ENCODE measurements at places on chromosomes 5 and 9. TPM values are rescaled to one million over a fixed set of nuclear protein-coding genes. Genes with fewer than 3 reads are reported as not detected.

- DNase-seq, result no peak
Measured at GRCh38 chr5:159290741-159291140, 27.7 kb downstream of the UBLCP1 start.

DNA sequence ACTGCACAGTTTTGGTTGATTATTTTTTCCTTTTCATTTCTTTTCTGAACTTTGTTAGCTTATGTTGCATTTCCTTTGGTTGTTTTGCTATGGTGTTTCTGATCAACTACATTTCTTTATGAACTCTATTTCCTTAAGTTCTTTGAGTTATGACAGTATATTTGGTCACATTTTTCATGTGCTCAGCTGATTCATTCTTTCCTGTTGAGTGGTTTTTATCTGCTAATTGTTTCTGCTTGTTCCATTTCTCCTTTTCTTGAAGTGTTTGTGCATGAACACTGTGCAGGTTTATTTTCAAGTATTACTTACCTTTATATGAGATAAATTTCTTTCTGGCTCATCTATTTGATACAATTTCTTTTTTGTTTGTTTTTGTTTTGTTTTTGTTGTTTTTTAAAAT is 50.9 kb upstream of the MACIR start:
- no peak for DNase-seq

DNA sequence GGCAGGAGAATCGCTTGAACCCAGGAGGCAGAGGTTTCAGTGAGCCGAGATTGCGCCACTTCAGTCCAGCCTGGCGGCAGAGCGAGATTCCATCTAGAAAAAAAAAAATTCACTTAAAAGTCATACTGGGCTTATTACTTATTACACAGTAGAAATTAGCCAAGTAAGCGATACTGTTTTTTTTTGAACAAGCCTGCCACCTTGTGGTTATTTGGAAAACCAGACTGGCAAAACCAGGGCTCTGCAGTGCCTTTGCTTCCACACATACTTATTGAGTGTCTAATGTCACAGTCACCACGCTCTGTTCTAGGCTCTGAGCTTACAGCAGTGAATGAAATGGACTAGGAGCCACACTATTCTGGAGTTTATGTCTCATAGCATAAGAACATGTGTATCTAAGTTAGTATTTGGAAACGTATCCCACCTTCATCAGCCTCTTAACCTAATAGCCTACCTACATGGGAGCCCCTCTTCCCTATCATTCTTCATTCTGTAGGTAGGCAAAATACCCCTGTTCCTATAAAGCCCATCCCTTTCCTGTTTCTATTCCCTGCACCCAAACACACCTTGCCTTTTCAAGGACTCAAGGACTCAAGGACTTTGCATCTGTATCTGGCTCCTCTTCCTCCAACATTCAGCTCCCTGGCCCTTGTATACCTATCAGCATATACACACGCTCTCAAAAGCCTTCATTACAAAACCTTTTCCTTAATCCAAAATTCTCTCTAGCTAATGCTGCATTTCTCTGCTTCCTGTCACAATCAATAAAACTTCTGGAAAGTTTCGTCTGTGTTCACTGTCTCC is 13.9 kb upstream of the BASP1 start:
- DNase-seq, result peak; percentile 59

Gene SV2C
- polyA plus RNA-seq, result 0.18 TPM

- DNase-seq, result no peak
Measured at GRCh38 chr5:180103487-180104167, 32.1 kb upstream of the RNF130 start.

Gene TMEM215
- 0.23 TPM for polyA plus RNA-seq

- DNase-seq, result no peak
Measured at GRCh38 chr9:128168731-128169308, 8.8 kb downstream of the BBLN start.

Gene RGMB
- polyA plus RNA-seq, result 17.6 TPM

GRCh38 chr5:141623611-141624010 is 4.8 kb upstream of the DIAPH1 start:
- no peak for DNase-seq

Gene RNF183
- polyA plus RNA-seq, result 6.4 TPM

- DNase-seq, result no peak
Measured at GRCh38 chr9:13179257-13179656, 100.2 kb downstream of the MPDZ start.

GRCh38 chr9:136996361-136997292 is at the start of gene CLIC3:
TSS of gene CLIC3 (minus strand) at chr9:136996568. CDS start at chr9:136996543, 25 bp downstream.
- no peak for DNase-seq

GRCh38 chr5:121988488-121988887 is 26.7 kb downstream of the SRFBP1 start:
- DNase-seq, result no peak

Gene CCDC192
- polyA plus RNA-seq, result 0.76 TPM

DNA sequence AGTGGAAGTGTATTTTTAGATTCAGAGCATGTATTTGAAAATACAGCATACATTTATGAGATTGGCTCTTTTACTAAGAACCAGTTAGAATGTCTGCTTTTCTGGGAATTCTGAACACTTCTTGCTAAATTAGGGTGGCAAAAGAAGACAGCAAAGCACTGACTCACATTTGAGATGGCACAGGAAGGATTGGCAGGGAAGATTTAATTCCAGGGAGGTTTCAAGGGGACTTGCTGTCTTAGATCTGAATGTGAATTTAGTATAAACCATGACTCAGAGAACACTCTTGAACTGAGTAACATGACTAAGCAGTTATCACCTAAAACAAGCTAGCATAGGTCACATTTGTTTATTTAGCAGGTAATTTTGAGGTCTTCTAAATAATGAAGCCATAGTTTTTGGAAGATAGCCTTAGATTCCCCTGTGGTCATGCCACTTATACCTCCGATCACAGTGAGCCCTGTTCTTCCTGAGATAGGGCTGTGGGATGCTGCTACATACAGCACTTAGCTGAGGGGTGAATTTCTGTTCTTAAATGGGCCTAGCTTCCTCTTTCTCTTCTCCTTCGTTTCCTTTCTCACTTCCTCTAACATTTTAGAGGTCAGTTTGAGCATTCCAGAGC is 173.8 kb downstream of the PCSK1 start:
- no peak for DNase-seq

- DNase-seq, result no peak
Measured at GRCh38 chr5:68389618-68390017, 174.1 kb downstream of the PIK3R1 start.

DNA sequence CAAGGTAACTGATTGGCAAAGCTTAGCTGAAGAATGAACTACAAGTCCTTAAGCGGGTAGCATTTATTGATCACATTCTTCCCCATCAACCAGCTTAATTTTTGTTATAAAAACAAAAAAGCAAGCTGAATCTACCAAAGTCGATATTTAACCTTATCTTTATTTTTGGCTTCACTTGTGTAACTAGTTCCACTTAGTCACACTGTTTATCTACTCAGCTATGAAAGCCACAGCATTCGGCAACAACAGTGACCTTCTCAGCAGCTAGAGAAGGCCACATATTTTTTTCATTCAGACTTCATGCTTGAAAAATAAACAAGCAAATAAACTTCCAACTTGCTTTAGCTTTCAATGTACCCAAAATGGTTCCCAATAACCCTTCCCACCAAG is 69.4 kb downstream of the KLHL3 start:
- DNase-seq, result no peak

DNA sequence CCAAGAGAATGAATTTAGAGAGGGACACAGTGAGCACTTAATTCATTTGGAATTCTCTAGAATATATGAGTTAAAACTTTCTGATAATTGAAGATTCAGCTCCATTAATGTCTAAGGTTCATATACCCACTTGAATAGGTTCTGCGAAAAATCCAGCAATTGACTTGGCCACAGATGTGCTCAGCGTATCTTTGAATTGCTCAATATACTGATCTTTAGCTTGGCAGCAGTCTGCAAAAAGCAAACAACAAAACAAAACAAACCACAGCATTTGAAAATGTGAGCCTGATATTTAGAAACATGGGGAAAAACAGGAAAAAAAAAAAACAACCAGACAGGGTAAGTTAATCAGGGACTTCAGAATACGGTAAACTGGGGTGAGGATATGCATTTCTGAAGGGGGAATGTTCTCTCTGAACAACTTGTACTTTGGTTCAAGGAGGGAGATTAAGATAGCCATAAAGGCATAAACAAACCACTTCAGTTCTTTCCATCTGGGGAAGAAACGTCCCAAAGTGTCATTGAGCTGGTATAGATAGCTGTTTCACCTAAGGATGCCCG is 21.4 kb downstream of the AGXT2 start:
- DNase-seq, result no peak

All from left renal pelvis (tissue), 4 donors.